DMS 273 treated with DMSO at 0.1 percent for 48 hours (cell line): ENCODE measurements at places on chromosomes 5 and 9.

- no peak for DNase-seq
Measured at GRCh38 chr5:51958473-51958872, 575.2 kb downstream of the ISL1 start.

DNA sequence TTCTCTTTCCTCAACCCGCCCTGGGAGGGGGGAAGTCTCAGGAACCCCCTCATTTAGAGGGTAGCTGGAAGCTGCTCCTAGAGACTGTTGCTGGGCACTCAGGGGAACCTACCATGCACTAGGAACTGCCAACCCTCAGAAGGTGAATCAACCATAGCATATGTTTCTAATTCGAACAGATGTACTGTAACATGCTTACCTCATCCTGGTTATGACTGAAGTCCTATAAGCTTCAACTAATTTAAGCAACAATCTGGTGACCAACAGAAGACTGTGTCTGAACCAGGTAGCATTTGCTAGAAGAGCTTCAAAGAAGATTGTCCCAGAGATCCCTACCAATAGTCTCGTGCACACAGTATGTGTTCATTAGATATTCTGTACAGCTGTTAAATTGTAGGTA, 5.7 kb upstream of the PRDM6 start:
- DNase-seq: peak; percentile 88

- DNase-seq: no peak
Measured at GRCh38 chr5:1040571-1040970, 32.0 kb downstream of the NKD2 start.

DNA sequence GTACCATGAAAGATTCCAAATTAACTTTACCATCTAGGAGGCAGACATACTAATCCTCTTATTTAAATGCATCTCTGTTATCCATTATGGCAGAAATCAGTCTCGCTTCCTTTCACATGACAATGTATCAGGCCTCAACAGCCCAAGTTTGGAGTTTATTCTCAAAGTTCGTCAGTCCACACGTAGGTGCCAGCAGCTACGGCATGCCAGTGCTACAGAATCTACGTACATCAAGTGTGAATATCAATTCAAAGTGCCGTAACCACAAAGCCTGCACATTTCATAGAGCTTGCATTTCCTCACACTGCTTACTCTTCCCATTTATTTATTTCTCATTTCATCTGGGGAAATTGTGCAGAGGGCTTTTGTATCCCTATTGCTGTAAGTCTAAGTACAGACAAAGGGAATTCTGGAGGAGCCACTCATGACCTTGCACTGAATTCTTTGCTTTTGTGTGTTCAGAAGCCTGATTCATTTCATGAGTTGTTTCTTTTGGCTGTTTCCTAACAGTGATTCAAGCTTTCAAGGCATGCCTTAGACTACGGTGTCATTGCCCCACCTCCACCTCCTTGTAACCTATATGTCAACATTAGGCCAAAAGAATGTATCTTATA, 10.0 kb downstream of the ENC1 start:
- DNase-seq: no peak

- no peak for DNase-seq
Measured at GRCh38 chr5:145536133-145536532, 299.0 kb downstream of the PRELID2 start.

GRCh38 chr5:115263078-115263380, 352 bp upstream of the PGGT1B start:
- no peak for DNase-seq

GRCh38 chr5:160702934-160703333, 149.1 kb downstream of the ATP10B start:
- DNase-seq: no peak

DNA sequence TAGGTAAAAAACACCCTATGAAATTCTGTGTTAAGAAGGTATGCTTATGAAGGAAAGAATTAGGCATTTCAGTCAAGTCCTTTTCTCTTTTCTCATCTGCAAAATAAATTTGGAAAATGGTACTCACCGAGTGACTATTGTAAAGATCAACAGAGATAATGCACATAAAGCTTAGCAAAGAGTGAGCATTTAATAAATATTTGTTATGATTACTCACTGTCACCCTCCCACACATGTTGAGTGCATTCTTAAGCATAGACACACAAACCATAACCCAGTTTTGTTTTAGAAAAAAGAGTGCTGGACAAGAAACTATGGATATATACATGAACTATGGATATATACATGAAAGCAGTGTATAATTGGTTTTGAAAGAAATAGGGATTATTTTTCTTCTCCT, 54.7 kb upstream of the PRLR start:
- DNase-seq: no peak

DNA sequence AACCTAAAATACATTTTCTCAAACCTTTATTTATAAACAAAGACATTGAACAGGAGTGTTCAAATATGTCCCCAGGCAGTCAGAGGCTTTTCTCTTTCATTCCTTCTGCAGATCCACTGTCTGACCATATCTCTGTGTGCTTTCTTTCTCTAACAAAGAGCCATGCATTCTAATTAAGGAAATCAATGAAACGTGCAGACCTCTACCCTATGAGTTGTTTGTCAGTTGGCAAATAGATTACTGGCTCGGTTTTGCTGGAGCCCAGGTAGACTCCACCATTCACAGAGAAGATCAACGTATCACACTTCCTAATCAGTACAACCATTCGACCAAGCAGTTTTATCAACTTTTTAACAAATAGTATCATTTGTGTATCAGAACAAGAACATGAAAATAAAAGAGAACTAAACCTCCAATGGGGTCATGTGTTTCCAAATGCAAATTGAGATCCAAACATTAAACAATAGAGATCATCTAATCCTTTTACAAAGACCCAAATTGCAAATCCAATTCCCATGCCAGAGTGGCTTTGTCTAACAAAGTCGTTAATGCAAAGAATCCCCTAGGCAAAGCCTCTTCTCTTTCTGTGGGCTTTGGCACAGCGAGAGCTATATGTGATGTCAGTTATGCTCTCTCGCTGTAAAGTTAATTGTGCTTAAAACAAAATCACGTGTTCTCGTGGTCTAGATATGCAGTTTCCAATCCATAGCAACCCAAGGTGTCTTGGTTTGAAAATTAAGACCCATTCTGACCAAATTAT, 16.8 kb downstream of the KLF4 start:
- no peak for DNase-seq

- DNase-seq: no peak
Measured at GRCh38 chr9:72552356-72552755, 30.9 kb downstream of the TMC1 start.

DNA sequence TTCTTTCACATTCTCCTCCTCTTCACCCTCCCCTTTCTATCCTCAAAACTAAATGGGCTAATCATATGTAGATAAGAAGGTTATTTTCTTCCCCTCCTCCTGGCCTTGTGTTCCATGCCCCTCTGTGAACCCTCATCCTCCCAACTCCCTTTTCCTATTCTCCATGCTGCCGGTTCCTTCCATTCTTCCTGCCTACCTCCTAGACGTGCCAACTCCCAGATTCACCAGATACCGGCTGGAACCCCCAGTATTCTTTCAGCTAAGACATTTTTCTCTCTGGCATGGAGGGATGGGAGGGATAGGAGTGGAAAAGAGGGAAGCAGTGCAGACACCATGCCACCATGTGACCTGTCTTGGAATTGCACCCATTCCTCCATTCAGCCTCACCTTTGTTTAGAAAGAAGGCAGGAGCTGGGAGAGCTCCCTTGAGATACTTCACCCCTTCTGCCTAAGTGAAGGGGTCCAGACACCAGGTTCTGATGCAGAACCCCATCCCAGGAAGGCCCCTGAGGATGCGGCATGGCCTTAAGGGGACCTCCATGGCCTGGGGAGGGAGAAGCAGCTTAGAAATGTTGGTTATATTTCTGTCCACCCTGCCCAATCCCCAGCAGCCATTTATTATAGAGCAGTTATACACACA, 4.8 kb downstream of the DNAJB5 start:
- peak; percentile 50 for DNase-seq

DNA sequence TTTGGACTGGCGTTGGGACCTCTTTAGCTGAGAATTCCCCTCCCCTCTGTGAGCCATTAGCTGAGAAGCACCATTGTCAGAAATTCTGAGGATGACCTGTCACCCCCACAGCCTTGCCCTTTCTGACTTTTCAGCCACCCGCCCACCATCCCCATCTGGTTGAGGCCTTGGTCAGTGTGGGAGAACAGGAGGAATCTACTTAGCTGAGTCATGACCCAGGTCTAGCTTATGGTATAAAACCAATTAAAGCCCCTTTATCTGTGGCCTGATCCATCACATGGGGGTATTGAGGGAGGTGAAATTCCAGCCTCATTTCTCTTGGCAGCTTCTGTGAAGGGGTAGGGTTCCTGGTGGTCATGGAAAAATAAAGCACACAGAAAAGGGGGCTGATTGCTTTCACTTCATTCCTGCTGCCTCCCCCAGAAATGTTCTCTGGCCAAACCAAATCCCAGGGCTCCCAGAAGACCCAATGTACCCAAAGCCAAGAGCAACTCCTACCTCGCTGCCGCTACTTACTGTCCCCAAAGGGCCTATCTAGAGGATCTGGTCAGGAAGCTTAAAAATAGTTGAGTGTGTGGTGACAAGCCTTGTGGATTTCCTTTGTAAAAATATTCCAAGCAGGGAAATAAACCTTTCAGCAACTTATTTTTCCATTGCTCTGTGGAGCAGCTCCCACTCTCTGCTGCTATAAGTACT, 174.8 kb upstream of the TNC start:
- no peak for DNase-seq

DNA sequence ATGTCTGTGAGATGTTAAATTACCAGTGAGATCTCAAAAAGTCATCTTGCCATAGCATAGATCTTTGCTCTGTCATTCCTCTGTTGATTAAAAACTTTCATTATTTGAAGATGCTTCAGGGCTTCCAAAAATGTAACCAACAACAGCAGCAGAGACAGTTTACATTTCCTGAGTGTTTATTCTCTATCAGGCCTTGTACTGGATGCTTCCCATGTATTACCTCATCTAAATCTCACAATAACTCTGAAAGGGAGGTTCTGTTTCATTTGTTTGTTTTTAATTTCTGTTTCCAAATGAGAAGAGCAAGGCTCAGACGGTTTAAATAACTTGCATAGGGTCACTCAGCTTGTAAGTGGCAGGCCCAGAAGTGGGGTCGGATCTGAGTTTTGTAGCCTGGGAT, 45.2 kb downstream of the MRRF start:
- no peak for DNase-seq

DNA sequence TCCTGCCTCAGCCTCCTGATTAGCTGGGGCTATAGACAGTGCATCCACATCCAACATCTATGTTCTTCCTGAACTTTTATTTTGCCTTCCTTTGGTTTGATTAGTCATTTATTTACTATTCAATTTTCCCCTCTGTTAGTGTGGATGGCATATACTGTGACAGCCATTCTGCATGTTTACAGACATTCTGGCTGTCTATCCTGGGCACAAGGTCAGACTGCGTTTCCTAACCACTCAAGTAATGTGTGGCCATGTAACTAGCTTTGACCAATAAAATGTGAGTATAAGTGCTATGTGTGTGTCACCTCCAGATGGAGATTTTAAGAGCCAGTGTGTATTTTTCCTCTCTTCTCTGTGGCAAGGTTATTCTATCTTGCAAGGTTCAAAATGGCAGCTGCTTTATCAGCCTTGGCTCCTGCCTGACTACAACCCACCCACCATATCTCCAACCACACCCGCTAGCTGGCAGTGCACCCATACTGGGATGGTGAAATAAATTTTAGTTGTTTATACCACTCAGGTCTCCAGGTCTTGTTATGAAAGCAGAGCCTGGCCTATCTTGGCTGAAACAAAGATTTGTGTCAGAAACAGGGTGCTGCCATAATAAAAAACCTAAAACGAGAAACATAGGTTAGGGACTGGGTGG, 32.2 kb downstream of the PDE6A start:
- no peak for DNase-seq

GRCh38 chr5:154523709-154524108, 45.7 kb upstream of the HAND1 start:
- DNase-seq: no peak

- DNase-seq: no peak
Measured at GRCh38 chr5:89213573-89213972, 330.6 kb upstream of the MEF2C start.

DNA sequence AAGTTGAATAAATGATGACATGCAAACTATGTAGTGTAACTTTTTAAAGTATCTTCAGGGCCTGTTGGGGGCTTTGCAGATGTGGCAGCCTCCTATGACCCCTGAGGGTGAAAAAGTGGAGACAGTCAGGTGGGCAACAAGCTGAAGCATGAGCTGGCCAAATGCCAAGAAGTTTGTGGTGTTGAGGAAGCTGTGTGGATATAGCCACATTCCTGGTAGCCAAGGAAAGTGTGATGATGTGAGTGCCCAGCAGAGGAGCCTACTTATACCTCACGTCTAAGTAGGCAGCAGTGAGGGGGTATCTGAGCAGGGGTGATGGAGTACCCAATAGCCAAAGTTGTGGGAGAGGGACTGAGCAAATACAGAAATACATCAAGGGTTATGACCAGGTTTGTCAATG, 621.2 kb upstream of the CDH6 start:
- no peak for DNase-seq

DNA sequence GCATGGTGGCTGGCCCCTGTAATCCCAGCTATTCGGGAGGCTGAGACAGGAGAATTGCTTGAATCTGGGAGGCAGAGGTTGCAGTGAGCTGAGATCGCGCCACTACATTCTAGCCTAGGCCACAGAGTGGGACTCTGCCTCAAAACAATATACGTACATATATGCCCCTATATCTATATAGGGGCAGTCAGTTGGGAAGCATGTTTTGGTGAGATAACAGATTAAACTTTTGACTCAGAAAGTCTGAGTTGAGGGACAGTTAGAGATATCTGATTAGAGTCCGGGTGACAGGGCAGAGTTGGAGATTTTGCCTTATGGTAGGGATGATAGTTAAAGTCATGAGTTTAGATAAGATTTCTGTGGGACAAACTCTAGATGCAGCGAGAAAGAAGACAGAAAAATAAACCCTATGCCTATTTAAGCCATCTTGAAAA, 71.8 kb upstream of the ALDH1A1 start:
- DNase-seq: no peak

GRCh38 chr5:24073107-24073506, 565.7 kb downstream of the PRDM9 start:
- DNase-seq: no peak

DNA sequence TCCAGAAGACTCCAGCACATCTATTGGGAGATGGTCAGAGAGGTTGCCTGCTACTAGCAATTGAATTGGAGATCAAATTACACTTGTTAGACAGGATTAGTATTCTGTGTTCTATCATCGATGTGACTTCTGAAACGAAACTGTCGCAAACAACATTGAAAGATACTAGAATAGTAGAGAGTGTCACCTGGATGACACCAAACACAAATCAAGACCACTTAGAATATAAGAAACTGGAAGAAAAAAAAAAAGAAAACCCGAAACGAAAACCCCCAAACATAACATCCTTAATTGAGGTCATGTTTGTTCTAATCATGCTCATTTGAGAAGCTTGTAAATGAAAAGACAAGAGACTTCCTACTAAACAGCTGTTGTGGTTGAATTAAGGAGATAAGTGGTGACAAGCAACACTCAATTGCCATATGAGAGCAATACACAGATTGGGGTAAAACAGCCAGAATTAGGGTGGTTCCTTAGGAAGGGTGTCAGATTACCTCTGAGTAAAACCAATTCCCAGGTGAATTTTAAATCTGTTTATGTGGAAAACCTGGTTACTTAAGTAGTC, 97.6 kb downstream of the BASP1 start:
- DNase-seq: peak; percentile 49

GRCh38 chr5:160685695-160686094, 166.3 kb downstream of the ATP10B start:
- DNase-seq: no peak
